ENCODE measurements at places on chromosomes 11 and 22. TPM values are rescaled to one million over a fixed set of nuclear protein-coding genes. Genes with fewer than 3 reads are reported as not detected.

Gene TRIM29
- total RNA-seq = not detected

Gene RASSF7
- total RNA-seq = 1.4 TPM

Gene CABP7
- total RNA-seq = not detected

Gene RPS6KA4
- total RNA-seq = 51.6 TPM

Gene GLYAT
- total RNA-seq = not detected

Gene AKIP1
- 29.8 TPM for total RNA-seq

Gene TRIM49
- total RNA-seq = not detected

Gene POLDIP3
- 25.6 TPM for total RNA-seq

All from smooth muscle cell of the coronary artery (primary cell).